Right atrium auricular region (tissue), 2 donors: ENCODE measurements at places on chromosomes 4 and X. TPM values are rescaled to one million over a fixed set of nuclear protein-coding genes. Genes with fewer than 3 reads are reported as not detected.

Gene ADRA2C
- 3.1 TPM for total RNA-seq

Gene TKTL2
- total RNA-seq: not detected

DNA sequence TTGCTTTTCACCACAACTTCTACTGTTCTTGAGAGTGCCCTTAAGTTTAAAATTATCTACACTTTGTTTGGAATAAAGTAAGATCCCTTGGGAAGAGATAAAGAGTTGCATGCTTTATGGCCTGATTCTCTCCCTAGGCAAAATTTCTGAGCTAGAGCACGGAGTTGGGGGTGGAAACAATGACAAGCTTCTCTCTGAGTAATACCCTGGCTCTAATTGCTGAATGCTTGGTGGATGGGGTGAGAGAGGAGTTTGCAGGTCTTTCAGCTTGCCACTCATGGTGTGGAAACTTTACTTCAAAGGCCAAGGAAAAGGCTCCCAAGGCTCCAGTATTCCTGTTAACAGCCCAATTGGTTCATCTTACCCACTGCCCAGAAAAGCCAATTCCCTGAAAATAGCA, 26.1 kb upstream of the PRDM8 start:
- DNase-seq: no peak

DNA sequence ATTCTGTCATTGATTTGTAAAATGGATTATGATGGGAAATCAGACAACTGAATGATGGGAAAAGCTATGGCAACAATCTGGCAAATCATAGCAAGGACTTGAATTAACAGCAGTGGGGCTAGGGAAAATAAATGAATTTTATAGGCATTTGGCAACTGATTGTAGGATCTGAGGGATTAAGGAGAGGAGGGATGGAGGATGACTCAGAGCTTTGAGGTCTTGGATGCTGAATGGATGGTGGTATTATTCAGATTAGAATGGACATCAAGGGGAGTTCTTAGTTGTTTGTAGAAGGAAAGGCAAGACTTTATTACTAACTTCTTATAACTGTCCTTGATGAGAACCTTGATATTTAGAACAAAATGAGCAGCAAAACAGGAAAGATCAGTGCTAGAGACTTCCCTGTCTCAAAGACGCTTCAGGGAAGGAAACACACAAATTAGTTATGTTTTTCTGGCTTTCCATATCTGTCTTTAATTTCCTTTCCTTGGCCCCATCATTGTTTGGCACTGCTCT, 51.4 kb upstream of the HHIP start:
- no peak for DNase-seq

DNA sequence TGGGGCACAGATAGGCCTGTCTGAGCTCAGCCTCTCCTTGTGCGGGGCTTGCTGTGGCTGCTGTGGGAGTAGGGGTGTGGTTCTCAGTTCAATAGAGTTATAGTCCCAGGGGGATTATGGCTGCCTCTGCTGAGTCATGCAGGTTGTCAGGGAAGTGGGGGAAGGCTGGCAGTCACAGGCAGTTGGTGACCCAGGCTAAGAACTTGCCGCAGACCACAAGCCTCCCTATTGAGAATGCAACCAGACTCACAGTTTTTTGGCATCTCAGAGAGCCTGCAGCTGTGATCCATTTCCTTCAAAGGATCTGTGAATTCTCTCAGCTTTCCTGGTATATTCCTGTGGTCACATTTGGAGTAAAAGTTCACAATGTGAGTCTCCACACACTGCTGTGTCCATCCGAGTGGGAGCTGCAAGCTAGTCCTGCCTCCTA, 364.9 kb downstream of the ZNF674 start:
- no peak for DNase-seq
